Fibroblast of villous mesenchyme (primary cell): ENCODE measurements at places on chromosomes 6 and 20. TPM values are rescaled to one million over a fixed set of nuclear protein-coding genes. Genes with fewer than 3 reads are reported as not detected.

DNA sequence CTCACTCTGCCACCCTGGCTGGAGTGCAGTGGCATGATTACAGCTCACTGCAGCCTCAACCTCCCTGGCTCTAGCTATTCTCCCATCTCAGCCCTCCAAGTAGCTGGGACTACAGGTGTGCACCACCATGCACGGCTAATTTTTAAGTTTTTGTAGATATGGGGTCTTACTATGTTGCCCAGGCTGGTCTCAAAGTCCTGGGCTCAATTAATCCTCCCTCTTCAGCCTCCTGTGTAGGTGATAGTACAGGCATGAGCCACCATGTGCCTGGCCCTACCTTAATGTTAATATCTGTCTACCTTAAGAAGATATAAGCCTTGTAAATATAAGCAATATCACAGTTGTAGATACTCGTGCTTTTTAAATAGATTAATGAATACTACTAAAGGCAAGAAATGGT lies 16.7 kb downstream of the EEF1A1 start:
- no peak for DNase-seq

GRCh38 chr6:137601471-137601870 lies 107.3 kb upstream of the OLIG3 start:
- no peak for DNase-seq

GRCh38 chr20:61105395-61105794 lies 146.7 kb upstream of the CDH4 start:
- no peak for DNase-seq

- DNase-seq = peak; percentile 21
Observed at GRCh38 chr6:127031511-127031910, 87.0 kb upstream of the RSPO3 start.

DNA sequence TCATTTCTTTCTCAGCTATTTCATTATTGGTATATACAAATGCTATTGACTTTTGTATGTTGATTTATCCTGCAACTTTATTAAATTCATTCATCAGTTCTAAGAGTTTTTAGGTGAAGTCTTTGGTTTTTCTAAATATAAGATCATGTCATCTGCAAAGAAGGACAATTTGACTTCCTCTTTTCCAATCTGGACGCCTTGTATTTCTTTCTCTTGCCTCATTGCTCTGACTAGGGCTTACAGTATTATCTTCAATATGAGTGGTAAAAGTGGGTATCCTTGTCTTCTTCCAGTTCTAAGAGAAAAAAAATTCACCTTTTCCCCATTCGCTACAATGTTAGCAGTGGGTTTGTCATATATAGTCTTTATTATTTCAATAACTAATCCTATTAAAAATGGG lies 38.0 kb downstream of the KIF16B start:
- no peak for DNase-seq

GRCh38 chr6:7085911-7086310 lies 21.9 kb upstream of the RREB1 start:
- no peak for DNase-seq

- DNase-seq = peak; percentile 30
Observed at GRCh38 chr6:116695401-116695800, 14.4 kb downstream of the KPNA5 start.

Gene NMBR
- total RNA-seq = not detected in 2 replicates
